ENCODE measurements at places on chromosomes 16 and 17. TPM values are rescaled to one million over a fixed set of nuclear protein-coding genes. Genes with fewer than 3 reads are reported as not detected.

ARL16 gene
- 55.8 TPM for polyA plus RNA-seq

- no peak for DNase-seq
These were observed 282.1 kb downstream of the HS3ST3B1 start for GRCh38 chr17:14582996-14583395.

DNA sequence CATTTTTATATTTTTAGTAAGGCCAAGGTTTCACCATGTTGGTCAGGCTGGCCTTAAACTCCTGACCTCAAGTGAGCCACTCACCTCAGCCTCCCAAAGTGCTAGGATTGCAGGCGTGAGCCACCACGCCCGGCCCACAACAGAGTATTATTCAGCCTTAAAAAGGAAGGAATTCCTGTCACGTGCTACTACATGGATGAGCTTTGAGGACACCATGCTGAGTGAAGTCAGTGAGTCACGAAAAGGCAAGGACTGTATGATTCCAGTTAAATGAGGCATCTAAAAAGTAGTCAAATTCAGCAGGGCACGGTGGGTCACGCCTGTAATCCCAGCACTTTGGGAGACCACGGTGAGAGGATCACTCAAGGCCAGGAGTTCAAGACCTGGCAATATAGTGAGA lies 9.7 kb downstream of the CSF3 start:
- DNase-seq = peak; percentile 36

TRAF7 gene
- polyA plus RNA-seq = 38.7 TPM

DNA sequence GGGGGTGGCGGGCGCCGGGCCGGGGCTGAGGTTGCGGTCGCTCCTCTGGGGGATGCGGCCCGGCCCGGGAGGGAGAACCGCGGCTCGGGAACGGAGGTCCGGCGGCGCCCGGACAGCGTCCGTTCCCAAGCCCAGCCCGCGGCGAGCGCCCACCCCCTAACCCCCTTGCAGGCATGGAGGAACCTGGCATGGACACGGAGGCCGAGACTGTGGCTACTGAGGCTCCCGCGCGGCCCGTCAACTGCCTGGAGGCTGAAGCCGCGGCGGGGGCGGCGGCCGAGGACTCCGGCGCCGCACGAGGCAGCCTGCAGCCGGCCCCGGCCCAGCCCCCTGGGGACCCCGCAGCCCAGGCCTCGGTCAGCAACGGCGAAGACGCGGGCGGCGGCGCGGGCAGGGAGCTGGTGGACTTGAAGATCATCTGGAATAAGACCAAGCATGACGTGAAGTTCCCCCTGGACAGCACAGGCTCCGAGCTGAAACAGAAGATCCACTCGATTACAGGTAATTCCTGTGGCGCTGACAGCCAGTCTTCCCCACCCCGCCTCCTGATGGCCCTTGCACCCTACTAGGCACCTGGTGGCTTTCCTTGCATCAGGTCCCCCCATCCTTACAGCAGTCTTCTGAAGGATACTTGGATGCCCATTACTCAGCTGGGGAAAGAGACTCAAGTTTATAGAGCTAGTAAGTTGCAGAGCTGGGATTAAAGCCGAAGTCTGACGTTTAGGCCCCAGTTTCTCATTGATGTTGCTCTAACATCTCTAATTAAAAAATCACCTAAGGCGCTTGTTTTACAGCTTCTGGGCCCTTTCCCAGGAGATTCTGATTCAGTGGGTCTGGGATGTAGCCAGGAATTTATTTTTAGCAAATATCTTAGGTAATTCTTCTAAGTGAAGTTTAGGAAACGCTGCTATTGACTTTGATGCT lies 514 bp downstream of the UBFD1 start:
- peak; percentile 36 for DNase-seq

LIG3 gene
- polyA plus RNA-seq = 19.4 TPM

- no peak for DNase-seq
These were observed 845 bp upstream of the NAT9 start for GRCh38 chr17:74776990-74777389.

KRTAP1-1 gene
- polyA plus RNA-seq = 0.64 TPM

NDUFAF8 gene
- 102 TPM for polyA plus RNA-seq

- DNase-seq = no peak
These were observed 42.4 kb upstream of the CRISPLD2 start for GRCh38 chr16:84777435-84777834.

GRCh38 chr17:80319999-80320344 lies 59.3 kb downstream of the RNF213 start:
- DNase-seq = no peak

TRIM47 gene
- 4.8 TPM for polyA plus RNA-seq

DNA sequence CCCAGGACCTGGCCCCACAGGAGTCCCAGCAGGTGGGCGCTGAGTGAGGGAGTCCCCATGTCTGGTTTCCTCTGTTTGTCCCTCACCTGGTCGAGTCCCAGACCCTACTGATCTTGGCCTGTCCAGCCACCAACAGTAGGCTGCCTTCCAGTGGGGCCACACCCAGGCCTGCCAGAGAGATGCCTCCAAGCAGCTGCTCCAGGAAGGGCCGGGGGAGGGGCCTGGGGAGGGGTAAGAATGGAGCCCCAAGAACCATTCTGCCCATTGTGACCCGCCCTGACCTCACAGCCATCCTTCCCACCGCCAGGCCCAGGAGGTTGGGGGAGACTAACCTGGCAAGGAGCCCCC lies 736 bp downstream of the SPATA20 start:
- no peak for DNase-seq

DNA sequence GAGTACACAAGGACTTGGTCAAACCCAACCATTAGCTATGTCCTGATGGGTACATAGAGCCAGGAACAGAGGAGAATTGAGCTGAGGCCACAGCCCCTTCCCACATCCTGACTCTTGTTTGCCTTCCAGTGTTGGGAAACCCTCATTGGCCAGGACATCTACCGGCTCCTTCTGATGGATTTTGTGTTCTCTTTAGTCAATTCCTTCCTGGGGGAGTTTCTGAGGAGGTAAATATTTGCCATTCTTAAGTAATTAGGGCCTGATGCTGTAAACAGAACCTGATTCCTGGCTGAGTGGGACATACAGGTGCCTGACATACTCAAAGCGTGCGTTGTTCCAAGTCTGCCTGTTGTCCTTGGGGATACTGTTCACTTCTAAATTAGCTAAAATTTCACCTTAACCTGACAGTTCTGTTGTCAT lies 42.6 kb downstream of the GDE1 start:
- DNase-seq = no peak

- DNase-seq = peak; percentile 49
These were observed at the start of gene RARA for GRCh38 chr17:40309031-40309948. TSS of gene RARA (plus strand) at chr17:40309180. CDS start at chr17:40331219, 22,039 bp downstream.

DNA sequence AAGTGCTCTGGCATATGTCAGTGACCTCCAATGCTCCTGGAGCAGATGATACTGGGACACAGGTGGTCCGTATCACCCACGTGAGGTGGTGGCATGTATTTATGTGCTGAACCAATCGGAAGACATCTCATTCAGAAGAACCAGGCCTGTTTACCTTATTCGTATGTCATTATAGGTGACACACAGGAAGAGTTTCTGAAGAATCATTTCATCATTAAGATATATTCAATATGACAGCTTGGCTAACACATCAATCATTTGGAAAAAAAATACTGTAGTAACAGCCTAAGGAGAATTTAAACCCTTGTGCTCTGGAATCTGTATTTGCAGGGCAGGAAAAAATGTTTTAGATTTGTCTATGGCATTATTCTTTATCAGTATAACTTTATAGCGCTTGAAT lies 44.6 kb downstream of the RBFOX1 start:
- DNase-seq = no peak

- no peak for DNase-seq
These were observed 84.6 kb downstream of the SPAG9 start for GRCh38 chr17:51036084-51036483.
